ENCODE measurements at places on chromosomes 5 and 9.

DNA sequence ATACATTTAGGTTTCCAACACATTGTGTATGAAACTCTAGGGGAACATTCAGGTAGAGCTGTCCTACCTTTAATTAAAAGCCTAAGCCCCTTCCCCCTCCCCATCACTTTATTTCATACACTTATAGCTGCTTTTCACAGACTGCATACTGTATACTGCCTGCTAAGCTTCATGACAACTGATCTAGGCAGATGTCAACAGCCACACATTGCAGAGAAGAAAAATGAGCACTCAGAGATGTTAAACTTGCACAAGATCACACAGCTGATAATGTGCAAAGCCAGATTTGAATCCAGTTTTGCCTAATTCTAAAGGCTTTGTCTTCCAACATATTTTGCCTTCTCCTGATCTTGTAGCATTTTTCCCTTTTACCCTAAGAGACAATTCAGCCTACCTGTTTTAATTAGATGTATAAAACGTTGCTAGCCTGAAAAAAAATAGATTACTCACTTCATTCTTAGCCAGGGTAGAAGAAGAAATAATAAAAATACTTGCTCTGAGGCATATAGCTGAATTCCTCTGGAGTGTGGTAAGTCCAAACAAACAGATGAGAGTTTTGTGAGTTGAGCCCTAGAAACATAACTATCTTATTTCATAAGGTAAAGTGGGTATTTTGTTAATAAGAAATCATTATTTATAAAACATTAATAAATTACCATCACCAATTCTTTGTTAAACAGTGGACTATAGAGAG is 56.9 kb upstream of the CAST start:
- DNase-seq, result no peak

DNA sequence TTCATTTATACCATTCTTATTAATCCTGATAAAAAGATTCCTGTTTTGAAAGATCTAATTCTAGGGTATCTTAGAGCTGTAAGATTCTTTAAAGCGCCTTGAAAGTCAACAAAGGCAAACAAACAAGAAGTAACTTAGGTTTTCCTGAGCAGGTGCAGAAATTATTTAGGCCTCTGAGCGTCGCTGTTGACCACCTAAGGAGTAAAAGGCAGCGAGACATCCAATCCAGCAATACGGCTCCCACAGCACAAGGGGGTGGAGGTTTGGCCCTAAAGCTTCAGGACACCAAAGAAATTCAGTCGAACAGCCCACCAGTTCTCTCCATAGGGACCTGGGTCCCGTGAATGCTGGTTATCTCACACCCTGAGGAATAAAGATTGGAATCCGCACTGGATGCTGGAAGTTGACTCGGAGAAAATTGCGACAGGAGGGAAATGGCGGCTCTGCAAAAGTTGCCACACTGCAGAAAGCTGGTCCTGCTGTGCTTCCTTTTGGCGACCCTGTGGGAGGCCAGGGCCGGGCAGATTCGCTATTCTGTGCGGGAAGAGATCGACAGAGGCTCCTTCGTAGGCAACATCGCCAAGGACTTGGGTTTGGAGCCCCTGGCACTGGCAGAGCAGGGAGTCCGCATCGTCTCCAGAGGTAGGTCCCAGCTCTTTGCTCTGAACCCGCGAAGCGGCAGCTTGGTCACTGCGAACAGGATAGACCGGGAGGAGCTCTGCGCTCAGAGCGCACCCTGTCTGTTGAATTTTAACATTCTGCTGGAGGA is at the start of gene PCDHGA2:
Gene PCDHGA2 (plus strand): TSS at position 223 of the 769 bp plus-strand sequence.
- peak; percentile 48 for DNase-seq

- peak; percentile 80 for DNase-seq
Observed at GRCh38 chr5:59174248-59174844, 591.5 kb downstream of the RAB3C start.

GRCh38 chr9:107674721-107675277 is 185.2 kb upstream of the KLF4 start:
- DNase-seq, result peak; percentile 14

DNA sequence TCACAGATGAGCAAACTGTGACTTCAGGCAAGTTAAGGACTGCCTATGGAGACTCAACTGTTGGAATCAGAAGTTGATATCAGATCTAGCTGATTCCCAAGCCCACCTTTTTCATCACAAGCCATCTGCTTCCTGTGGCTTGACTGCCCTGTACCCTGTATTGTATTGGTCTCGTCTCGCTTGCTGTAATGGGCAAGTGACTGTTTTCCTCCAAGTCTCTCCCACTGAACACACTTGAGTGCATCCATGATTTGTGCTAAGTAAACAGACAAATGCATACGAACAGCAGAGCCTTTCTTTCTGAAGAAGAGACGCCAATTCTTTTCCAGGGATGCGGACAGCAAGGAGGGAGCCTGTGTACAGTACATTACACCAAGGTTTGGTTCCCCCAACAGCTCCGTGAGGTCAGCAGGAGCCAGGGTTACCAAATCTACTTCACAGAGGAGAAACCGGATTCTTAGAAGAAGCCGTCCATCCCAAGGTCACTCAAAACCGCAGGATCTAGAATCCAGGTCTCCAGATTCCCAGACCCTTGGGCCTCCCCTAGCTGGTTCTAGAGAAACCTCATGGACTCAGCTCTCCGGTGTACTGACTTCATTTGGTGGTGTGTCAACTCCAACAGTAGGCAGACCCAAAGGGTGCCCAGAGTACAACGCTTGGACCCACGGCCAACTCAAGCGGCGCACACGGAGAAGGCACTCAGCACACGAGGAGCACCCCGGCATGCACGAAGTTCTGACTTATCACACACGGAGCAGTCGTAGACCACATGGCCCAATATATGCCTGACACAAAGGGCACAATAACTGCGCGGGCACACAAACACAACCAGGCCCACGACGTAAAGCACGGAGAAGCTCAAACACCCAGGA is 1.1 kb downstream of the BAG1 start:
- DNase-seq, result peak; percentile 10

DNA sequence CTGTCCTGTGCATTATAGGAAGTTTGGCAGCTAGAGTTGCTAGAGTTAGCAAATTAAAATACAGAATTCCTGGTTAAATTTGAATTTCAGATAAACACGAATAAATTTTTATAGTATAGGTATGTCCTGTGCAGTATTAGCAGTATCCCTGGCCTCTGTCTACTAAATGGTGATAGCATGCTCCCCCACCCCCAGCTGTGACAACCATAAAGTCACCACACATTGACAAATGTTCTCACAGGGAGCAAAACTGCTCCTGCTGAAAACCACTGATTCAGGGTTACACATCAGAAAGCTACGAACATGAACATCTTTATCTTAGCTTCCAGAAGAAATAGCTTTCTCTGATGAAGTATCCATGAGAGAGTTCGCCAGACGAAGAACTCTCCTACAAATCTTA is 91.8 kb upstream of the CCDC112 start:
- no peak for DNase-seq

- DNase-seq, result peak; percentile 90
Observed at GRCh38 chr5:150511578-150512367, 3.8 kb downstream of the NDST1 start.

- DNase-seq, result peak; percentile 76
Observed at GRCh38 chr5:83516377-83516776, 44.8 kb downstream of the VCAN start.

DNA sequence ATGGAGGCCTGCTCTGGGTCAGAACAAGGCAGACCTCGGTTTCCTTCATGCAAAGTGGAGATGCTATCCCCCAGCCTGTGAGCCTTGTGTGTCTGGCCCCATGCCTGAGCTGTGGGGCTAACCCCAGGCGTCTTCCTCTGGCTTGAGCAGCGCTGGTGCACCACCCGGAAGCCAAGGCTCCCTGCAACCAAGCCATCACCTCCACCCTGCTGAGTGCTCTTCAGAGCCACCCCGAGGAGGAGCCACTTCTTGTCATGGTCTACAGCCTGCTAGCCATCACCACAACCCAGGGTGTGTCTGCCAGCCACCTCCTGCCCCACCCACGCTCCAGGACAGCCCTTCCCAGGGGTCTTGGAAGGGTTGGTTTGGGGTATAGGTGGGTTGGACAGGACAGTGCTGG is 16.2 kb downstream of the REXO4 start:
- DNase-seq, result no peak

DNA sequence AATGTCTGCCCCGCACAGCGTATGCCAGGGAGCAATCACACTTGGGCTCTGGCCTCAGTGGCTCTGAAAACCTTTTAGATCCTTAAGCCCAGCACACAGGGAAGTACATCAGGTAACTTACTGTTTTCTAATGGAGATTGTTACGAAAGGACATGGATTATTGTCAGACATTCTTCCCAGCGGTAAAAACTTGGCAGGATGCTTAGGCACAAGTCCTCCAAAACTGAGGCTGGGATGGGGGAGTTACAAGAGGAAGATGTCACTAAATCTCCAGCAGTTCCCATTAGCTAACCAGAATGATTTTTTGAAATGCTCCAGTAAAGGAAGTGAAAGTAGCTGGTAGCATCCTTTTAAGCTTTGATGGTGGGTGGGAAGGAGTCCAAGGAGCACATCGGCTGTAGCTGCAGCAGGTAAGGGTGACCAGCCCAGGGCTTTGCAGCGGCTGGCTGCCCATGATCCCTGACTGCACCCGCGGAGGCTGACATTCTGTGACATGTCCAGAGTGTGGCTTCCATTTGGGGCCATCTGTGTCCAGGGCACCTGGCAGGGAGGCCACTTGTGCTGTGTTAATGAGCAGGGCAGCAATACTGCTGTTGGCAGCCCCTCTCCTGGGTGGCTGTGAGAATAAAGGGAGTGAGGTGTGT is 165.8 kb downstream of the GADD45G start:
- no peak for DNase-seq

DNA sequence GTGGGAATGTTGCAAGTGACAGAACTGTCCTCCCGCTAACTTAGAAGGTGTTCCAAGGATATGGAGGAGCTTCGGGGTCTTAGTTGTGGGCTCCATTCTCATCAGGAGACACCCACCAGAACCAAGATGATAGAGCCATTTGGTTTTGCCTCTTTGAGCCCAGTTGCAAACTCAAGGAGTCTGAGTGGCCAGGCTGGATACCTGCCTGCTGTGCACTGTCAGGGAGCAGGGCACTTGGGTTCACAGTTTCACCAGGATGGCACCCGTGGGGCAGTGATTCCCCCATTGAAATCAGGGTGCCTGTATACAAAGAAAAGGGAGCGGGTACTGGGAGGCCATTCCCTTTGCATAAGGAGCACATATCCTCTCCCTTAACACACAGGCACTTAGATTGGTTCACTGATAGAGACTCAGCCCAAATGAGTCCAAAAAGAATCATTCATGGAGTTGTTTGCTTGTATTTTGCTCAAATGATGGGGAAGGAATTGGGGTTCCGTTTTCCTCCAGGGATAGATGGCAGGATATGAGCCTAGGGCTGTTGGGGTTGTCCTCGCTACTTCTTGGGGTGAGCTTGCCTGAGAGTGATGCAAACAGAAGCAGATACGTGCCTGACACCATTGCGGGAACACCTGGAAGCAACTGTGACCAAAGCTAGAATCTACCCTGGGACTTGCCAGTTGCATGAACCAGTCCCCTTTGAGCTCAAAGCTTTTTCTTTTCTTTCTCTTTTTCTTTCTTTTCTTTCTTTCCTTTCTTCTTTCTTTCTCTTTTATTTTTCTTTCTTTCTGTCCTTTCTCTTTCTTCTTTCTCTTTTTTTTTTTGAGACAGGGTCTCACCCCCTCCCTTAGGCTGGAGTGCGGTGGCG is 1.3 kb upstream of the PRR7 start:
- no peak for DNase-seq

- peak; percentile 48 for DNase-seq
Observed at GRCh38 chr5:111016801-111017200, 54.7 kb upstream of the TSLP start.

DNA sequence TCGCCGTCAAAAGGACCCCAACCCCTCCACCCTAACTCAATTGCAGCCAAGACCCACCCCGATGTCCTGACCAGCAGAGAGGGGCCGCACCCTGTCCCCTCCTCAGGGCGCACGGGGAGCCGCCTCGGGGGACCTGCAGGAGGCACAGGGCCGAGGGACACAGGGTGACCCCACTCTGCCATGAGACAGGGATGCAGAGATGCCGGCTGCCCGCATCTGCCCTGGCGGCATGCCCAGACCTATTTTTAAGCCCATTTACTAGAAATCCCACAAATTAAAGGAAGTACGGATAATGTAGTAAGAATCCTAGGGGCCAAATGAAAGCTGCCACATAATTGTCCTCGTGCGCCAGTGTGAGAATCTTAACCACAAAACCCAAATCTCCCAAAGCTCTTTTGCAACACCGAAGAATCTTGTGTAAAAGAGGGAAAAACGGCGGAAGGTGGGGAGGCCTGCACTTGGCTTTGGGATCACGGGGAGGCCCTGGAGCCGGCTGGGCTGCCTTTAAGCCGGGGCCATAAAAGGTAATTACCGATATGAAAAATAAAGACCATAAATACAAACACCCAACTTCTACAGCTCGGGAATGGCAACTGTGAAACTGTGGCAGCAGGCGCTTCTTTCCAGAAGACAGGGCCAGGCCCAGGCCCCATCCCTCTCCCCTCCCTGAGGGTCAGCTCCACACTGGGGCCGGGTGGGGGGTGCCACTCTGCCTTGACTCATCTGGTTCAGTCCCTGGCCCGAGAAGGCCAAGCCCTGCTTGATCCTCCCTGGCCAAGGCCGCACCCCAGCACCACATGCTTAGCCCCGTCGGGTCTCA is 35.0 kb downstream of the NACC2 start:
- DNase-seq, result peak; percentile 93

DNA sequence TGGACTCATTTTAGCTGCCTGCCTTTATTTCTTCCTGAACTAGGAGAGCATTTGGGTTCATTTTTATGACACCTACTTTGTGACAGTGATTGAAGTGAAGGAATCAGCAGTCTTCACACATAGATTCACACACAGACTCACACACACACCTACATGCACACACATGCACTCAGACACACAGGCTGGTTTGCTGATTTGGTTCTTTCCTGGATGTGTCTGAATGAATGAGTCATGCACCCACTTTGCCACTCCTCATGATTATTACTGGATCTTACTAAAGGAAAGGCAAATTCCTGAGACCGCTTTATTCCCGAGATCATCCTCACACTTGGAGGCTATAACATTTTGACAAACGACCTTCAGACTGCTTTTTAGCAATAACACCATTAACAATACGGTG is 529.5 kb downstream of the AGTPBP1 start:
- DNase-seq, result peak; percentile 80

DNA sequence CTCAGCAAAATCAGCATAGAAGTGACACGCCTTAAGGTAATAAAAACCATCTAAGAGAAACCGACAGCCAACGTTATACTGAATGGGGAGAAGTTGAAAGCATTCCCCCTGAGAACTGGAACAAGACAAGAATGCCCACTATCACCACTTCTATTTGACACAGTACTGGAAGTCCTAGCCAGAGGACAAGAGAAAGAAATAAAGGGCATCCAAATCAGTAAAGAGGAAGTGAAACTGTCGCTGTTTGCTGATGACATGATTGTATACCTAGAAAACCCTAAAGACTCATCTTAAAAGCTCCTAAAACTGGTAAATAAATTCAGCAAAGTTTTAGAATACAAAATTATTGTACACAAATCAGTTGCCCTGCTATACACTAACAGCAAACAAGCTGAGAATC is 393.3 kb downstream of the KIF4B start:
- no peak for DNase-seq

- DNase-seq, result no peak
Observed at GRCh38 chr5:89301321-89302025, 418.5 kb upstream of the MEF2C start.
